Ecto neural progenitor cell (in vitro differentiated cells): ENCODE measurements at places on chromosomes 2 and 18.

DNA sequence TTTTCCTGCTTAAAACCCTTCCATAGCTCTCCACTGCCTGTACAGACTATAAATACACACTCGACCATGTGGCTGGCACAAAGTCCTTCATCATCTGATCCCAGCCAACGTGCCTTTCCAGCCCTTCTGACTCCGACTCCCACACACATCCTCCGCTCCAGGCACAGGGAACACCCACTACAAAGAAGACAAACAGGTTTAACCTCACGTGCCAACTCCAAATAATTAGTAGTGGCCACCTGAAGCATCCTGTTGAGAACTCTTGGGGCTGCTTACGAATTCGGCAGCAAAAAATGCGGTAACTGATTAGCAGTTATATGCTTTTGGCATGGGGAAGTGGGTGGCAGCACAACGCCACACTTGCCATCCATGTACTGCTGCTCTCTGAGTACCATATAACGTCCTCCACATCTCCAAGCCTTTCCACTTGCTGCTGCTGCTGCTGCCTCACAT is 12.1 kb downstream of the SPIRE1 start:
- DNase-seq, result no peak

DNA sequence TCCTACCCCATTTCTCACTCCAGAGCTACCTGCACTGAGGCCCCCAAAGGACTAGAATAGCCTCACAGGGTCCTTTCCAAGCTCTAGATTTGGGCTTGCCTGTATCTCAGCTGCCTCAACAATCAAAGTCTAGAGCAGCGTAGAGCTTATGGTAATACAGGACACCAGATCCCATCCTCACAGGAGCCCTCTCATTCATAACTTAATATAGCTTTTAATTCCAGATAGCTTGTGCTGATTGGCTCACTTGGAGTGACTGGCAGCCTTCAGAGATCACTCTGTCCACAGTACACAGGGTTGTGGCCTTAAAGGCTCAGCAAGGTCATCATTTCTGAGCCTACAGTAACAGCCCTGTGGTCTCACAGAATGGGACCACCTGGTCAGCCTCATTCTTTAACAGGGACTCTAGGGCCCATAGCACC is 51.4 kb downstream of the ZFP36L2 start:
- DNase-seq, result no peak

DNA sequence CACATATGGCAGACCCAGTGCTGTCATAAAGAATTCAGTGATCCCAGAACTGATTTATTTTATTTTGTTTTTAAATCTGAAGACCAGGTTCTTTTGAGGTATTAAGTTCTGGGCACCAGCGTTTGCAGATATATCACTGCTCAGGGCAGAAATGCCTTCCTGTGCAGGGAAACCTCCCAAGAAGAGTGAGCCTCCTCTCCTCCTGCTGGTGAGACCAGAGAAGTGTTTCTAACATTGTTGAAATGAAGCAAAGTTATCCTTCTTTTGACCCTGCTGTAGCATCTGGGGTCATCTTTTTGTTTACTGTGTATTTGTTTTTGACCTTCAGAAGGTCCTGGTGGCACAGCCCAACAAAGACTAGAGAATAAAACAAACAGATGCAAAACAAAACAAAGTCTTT is 94.0 kb downstream of the AQP4 start:
- DNase-seq, result no peak

GRCh38 chr2:43944915-43945314 is 50.9 kb downstream of the LRPPRC start:
- DNase-seq, result no peak

DNA sequence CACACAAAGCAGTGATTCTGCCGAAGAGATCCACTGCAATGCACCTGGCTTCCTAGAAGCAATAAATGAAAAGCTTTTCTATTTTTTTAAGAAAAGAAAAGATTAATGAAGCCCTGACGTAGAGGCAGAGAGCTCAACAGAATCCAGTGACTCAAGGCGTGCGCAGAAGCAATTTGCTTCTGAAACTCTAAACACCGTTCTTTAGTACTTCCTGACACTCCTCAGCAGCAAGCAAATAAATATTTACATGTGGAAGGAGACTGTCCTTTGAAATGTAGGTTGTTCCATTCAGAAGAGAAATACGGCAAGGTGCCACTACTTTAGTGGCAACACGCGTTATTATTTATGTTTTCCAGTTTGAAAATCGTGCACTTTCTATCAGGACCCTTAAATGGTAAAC is 126.2 kb upstream of the ZNF516 start:
- DNase-seq, result no peak

- DNase-seq, result no peak
These were observed 53.5 kb upstream of the PGAP1 start for GRCh38 chr2:196980001-196980400.

DNA sequence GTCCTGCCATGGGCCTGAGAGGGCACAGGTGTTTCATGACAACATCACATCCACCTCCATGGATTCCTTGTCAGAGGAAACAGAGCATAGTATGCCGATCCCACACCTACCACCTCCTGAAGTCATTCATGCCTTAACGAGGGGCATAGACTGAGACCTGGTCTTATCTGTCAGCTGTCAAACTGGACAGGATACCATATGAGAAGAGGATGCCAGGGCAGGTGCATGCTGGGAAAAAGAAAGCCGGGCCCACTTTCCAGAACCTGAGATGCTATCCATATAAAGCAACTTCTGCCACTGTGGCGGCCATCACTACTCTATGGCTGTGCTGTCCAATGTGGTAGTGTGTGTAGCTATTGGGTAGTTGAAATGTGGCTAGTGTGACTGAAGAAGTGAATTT is 116.0 kb upstream of the SIX2 start:
- DNase-seq, result no peak

GRCh38 chr2:163690896-163691295 is 44.9 kb downstream of the FIGN start:
- no peak for DNase-seq

GRCh38 chr2:181203412-181203811 is 223.0 kb downstream of the UBE2E3 start:
- DNase-seq, result no peak

DNA sequence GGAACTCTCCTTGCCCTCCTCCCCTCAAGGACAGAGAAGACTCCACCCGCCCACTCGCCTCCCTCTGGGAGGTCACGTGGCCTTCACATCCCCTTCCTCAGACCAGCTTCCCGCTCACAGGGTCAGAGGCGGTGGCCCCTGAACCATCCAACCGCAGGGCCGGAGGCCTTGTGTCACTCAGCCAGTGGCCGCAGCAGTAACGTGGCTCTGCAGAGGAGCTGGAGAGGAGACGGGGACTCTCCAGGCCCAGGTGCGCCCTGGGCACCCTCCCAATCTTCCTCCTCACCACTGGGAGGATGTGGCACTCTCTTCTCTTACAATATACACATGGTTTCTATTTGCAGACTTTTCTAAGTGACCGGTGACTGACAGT is 161.7 kb downstream of the TWIST2 start:
- no peak for DNase-seq

DNA sequence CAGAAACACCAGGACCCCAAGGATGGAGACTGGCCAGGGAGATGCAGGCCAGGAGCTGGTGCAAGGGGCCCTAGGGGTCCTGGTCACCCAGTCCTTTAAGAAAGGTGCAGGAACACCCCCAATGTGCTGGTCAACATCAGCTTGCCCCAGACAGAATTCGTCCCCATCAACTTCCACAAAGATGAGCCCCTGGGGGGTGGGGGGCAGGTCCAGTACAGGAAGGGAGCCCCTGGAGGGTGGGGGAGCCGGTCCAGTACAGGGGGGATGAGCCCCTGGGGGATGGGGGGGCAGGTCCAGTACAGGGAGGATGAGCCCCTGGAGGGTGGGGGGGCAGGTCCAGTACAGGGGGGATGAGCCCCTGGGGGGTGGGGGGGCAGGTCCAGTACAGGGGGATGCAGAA is 160.7 kb upstream of the SALL3 start:
- DNase-seq, result no peak

DNA sequence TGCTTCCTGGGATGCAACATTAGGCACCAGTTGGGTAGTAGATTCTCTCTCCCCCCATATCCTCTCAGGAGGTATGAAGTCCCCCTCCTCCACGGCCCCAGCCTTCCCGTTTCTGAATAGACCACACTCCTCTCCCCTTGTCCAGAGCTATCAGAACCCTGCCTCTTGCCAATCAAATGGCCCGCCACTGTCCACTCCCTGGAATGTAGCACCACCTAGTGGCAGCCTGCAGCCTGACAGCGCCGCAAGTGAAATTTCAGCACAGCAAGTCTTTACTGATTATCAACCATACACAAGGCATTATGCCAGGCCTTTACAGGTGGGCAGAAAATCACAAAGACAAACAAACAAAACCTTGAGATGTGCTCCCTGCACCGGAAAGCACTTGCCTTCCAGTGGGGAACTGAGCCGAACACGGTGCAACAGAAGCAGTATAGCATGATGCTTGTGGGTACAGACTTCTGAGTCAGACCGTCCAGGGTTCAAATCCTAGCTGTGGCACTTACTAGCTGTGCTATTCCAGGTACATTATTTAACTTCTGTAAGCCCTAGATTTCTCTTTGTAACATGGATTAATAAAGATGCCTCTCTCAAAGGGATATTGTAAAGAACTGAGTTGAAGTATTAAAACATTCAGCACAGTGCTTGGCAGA is 174.0 kb downstream of the SMAD2 start:
- peak; percentile 83 for DNase-seq

DNA sequence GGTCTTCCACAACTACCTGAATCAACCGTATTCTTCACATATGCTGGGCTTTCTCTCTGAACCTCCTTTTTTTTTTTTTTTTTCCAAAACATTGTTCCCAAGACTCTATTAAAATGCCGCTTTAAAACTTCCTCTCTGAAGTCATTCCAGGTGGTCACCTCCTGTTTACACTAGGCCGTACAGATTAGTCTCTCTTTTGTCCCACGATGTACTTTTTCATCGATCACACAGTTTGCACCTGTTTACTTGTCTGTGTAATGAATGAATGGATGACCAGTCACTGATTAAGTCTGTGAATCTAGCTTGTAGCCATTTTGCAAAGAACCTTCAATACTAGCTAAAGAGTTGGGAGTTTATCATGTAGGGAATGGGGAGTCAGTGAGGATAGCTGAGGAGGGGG is 16.7 kb upstream of the FAM228A start:
- DNase-seq, result no peak

DNA sequence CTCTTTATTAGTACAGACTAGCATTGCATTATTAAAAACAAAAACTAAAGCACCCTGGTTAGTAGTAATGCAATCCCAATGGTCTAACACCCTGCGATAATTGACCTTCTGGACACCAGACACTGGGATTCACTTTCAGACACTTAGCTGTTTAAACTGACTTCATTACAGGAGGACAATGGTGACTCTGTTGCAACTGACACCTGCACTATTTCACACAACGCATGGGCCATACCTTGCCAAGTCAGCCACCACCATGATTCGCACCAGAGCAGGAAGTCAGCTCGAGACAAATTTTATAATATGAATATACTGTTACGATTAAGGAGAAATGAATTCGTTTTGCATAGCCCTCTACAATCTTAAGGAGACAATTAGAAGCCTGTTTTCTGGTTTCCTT is 150.7 kb downstream of the MEIS1 start:
- DNase-seq, result no peak

GRCh38 chr18:36813101-36813775 is 15.6 kb downstream of the TPGS2 start:
- no peak for DNase-seq

DNA sequence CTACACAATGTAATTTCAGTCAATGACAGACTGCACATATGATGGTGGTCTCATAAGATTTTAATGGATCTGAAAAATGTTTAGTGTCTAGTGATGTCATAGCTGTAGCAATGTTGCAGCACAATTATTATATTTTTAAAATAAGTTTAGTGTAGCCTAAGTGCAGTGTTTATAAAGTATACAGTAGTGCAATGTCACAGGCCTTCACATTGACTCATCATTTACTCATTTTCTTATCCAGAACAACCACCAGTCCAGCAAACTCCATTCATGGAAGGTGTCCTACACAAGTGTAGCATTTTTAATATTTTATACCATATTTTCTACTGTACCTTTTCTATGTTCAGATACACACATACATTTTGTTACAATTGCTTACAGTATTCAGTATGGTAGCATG is 663.1 kb downstream of the ERBB4 start:
- DNase-seq, result no peak

DNA sequence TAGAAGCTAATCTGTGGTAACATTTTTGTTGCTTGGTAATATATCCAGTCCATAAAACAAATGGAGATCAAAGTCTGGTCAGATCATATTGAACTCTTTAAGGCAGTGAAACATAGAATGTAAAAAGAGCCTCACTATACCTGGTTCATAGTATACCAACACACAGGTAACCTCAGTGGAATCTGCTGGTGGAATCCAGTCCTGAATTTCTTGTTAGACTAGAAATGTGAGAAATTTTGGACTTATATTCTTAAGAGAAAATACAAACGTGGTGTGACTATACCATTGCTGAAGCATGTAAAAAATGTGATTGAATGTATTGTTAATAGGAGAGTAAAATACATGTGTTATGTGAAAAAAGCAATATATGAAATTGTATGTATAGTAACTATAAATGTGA is 46.1 kb upstream of the GRHL1 start:
- no peak for DNase-seq

GRCh38 chr2:8369522-8369921 is 312.3 kb upstream of the ID2 start:
- DNase-seq, result no peak

- no peak for DNase-seq
These were observed 167.2 kb downstream of the DDX1 start for GRCh38 chr2:15758848-15759247.

DNA sequence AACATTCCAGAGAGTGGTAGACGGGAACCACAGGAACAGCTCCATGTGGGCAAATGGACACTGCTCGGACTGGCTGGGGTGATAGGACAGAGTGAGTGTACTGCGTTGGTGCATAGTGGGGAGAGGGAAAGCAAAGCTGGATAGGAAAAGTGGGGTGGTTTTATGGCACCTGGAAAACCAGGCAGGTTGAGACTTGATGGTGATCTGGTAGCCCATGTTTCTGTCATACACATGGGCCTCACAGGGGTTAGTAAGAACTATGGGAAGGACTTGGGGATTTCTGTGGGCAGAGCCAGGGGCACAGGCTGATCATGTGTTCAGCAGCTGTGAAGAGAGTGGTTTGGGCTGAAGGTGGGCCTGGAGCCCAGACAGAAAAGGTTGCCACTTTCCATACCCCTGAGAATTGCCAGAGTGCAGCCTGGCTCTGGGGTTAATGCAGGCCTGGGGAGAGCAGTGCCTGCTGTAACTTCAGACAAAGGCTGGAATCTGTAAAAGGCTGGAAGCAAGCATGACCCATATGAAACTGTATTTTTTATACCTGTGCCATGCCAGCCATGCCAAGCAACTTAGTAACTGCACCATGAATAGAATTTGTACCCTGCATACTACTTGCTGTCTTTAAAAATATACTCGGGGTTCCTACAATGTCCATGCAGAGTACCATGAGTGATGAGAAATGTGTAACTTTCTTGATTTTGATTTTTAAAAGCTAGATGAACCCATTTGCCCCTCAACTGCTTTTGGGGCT is 41.9 kb downstream of the RPIA start:
- DNase-seq, result no peak

DNA sequence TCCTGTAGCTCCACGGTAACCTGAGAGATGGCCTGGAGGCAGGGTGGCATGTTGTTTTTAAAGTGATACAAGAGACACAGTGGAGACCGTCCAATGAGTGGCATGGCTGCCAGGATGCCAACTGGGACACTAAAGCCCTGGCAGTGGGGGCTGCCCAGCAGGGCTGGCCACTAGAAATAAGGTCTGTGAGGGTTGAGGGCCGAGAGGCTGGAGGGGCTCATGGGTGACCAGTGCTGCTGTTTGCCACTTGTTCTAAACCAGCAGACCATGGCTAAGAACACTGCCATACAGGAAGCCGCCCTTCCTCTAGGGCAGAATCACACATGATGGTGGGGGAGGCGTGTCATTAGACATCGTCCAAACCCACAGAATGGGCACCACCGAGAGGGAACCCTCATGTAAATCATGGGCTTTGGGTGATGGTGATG is 71.9 kb downstream of the ALPK2 start:
- no peak for DNase-seq
